ENCODE measurements at places on chromosomes 7 and 10.

DNA sequence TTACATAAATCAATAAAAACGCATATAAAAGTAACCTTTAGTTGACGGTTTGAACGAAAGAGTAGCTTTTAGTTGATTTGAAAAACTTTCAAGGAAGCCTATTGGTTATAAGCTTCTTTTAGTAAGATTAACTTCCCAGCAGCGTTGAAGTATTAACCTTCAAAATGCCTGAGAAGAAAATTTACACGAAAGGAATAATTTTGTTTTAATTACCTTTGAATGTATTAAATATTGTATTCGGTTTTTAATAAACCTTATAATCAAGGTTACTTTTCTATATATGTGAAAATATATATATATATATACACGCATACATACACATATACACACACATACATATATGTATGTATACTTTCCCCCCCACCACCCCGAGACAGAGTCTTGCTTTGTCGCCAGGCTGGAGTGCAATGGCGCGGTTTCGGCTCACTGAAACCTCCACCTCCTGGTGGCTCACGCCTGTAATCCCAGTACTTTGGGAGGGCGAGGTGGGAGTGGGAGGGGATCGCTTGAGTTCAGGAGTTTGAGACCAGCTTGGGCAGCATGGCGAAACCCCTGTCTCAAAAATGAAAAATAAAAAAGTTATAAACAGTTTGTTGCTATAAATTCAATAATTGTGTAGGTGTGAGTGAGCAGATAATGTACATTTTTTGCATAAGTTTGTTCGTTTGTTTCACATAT lies 57.6 kb upstream of the EZH2 start:
- peak; percentile 71 for DNase-seq

DNA sequence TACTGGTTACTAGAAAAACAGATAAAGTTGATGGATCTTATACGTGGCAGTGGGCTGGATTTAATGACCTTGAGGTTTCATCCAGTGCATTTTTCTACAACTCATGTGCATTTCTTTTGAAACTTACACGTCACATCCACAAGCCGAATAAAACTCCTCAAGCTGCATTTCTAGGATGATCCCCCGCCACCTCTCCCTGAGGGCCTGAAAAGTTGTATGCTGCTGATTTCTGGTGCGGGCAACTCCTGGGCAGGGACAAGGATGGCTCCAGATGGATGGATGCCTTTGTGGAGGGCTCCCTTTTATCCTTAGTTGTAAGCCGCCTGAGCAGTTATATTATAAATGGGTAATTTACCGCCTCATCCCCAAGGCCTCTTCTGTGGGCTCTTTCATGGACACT lies 1091.1 kb downstream of the LRMDA start:
- DNase-seq = no peak

DNA sequence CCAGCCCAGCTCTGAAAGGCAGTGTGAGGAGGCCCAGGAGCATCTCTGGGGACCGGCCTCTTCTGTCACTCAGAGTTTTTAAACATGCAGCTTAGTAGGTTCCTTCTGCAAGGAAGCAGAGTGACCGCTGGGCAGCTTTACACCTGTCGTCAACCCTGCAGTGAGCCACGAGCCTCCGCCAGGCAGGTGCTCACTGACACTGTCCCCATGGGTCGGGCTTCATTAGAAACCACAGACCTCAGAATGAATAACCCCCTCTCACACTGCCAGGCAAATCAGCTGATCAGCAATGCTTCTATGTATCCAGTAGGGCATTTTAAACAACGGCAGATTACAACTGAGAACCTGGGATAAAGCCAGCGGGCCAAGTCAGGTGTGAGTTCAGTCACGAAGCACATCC lies 106.1 kb downstream of the MAD1L1 start:
- no peak for DNase-seq

DNA sequence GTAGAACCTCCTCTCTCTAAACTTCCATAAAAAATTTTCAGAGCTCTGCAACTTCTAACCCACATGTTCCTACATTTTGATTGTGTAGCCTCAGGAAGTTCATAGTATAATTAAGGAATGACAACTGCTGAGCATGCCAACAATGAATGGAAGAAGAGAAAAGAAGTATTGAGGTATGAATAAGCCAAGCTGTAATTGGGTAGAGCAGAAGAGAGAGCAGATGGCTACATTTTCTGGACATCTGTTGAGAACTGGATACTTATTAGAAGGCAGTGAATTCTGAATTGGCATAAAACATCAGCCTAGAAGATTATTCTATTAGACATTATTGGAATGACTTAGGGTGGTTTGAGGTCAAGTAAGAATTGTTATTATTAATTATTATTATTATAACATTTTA lies 728.3 kb upstream of the PHF14 start:
- no peak for DNase-seq

DNA sequence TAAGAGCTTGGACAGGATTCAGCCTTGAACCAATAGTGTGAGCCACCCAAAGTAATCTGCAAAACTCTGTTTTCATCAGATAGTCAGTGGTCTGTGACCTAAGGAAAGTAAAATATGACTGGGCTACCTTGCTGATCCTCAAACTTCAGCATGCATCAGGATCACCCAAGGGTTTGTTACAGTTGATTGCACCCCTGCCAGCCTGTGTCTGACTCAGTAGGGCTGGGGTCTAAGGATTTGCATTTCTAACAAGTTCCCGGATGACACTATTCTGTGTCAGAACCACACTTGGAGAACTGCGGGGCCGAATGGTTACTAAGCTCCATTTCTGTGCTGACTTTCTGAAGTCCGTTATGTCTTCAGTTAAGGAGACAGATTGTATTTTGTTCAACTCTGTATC lies 40.6 kb upstream of the TSPAN13 start:
- DNase-seq = no peak

GRCh38 chr10:16952080-16952479 lies 134.9 kb upstream of the RSU1 start:
- no peak for DNase-seq

DNA sequence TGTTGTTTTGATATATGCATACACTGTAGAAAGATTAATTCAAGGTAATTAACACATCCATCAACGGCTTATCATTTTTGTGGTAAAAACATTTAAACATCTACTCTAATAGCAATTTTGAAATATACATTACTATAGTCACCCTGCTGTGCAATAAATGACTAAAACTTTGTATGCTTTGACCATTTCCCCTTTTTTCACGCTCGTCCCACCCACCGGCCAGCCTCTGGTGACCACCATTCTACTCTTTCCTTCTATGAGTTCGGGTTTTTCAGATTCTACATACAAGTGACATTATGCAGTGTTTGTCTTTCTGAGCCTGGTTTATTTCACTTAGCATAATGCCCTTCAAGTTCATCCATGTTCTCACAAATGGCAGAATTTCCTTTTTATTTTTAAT lies 21.3 kb downstream of the CYCS start:
- DNase-seq = no peak

- no peak for DNase-seq
These were observed 60.6 kb upstream of the FRMD4A start for GRCh38 chr10:14391342-14391741.

GRCh38 chr10:10520491-10521385 lies 496.9 kb upstream of the CELF2 start:
- no peak for DNase-seq

DNA sequence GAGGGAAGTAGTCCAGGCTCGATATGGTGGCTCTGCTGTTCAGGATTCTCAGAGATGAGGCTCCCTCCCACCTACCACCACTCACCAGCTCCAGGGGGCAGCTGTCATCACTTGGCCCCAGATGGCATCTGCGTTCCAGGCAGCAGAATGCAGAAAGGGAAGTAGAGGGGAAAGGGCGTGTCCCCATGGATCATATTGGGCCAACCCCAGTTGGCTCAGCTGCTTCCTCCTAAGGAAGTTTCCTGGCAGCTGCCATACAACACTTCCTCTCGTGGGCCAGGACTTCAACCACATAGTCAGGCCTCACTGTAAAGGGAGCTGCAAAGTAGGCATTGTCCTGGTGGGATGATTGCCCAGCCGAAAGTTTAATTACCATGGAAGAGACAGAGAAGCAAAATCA lies 1.6 kb upstream of the TEX36 start:
- DNase-seq = no peak

DNA sequence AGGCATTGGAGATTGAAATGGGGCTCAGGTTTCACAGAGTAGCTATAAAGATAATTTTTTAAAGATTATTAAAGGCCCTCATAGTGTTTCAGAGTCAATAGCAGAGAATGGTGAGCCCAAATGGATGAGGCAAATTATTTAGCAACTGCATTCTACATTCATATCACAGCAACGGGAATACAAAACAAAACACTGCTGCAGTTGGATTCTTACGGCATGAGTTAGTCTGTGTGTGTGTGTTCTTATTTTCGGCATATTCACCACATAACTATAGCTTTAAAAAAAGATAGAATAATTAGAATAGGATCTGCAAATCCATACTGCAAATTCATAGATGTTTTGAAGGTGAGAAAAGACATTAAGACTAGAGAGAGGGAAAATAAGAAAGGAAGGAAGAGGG lies 66.0 kb downstream of the SUGCT start:
- DNase-seq = no peak

GRCh38 chr7:63900394-63901203 lies 98.0 kb upstream of the ZNF722 start:
- DNase-seq = no peak
